ENCODE measurements at places on chromosomes 1 and 21.

DNA sequence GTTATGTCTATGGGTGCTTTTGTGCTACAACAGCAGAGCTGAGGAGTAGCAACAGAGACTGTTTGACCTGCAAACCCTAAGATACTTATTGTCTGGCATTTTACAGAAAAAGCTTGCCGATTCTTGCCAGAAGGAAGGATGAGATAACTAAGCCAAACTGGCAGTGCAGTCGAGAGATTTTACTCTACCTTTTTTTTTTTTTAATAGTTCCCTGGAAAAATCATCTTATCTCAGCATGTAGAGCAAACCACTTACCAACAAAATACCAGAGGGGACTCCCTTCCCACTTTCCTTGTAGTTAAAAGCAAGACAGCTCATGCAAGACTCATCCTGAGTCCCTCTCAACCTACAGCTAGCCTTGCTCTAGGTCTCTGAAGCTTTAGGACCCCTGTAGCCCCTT, 132.9 kb downstream of the SYT2 start:
- no peaks in the 10 kb centered on the region for H3K4me1 ChIP-seq
- no peaks in the 10 kb centered on the region for H3K36me3 ChIP-seq
- H3K4me3 ChIP-seq = no peak overlapping the region
- no peak overlapping the region for H3K27ac ChIP-seq

GRCh38 chr1:101382135-101382534, 145.3 kb downstream of the S1PR1 start:
- DNase-seq = no peak
- no peaks in the 10 kb centered on the region for H3K4me1 ChIP-seq
- no peaks in the 10 kb centered on the region for H3K27me3 ChIP-seq
- H3K36me3 ChIP-seq = no peaks in the 10 kb centered on the region
- no peak overlapping the region for H3K27ac ChIP-seq

- no peaks in the 10 kb centered on the region for H3K27me3 ChIP-seq
- no peak overlapping the region for H3K4me3 ChIP-seq
- no peaks in the 10 kb centered on the region for H3K36me3 ChIP-seq
- H3K27ac ChIP-seq = no peak overlapping the region
Measured at GRCh38 chr21:27268290-27268689, 301.4 kb upstream of the ADAMTS5 start.

DNA sequence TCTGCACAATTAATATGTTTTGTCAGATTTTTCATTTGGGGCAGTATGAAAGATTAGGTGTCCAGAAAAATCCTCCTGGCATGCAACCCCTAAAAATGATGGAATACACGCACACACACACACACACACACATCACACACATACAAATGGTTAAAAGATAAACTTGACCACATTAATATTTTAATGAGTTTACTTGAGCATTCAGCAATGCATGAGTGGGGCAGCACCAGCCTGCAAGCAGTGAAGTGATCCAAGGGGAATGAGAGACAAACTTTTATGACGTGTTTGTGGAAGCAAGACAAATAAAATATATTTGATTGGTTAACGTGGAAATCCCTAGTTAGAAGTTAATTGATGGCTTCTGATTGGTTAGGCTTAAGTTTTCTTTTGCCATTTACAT, 29.1 kb upstream of the SOAT1 start:
- no peaks in the 10 kb centered on the region for H3K27me3 ChIP-seq
- H3K4me3 ChIP-seq = no peak overlapping the region
- DNase-seq = no peak
- H3K36me3 ChIP-seq = no peaks in the 10 kb centered on the region
- H3K4me1 ChIP-seq = no peaks in the 10 kb centered on the region
